Erythroblast (primary cell): ENCODE measurements at places on chromosomes 16 and 17.

- DNase-seq: no peak
These were observed 9.5 kb upstream of the ADAM11 start for GRCh38 chr17:44749076-44749979.

GRCh38 chr16:50956637-50957036, 194.4 kb downstream of the SALL1 start:
- DNase-seq: no peak

DNA sequence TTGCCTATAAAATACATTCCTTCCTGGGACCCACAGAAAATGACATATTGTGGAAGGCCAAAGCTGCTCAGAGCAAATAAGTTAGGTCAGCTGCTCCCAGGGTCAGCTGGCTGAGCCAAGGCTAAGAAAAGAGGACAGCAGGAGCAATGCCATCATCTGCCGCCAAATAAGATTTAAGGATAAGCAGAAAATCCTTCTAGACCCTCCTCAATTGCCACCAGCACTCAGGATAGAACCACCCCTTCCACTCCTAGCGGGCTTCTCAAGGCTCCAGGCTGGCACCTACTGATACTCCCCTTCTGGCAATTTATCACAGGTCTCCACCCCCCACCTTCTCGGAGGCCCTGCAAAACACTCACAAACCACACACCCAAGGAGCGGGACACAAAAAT, 22.9 kb downstream of the MBTPS1 start:
- DNase-seq: no peak

- DNase-seq: peak; percentile 65
These were observed 4.8 kb downstream of the MT1A start for GRCh38 chr16:56643080-56643778.

DNA sequence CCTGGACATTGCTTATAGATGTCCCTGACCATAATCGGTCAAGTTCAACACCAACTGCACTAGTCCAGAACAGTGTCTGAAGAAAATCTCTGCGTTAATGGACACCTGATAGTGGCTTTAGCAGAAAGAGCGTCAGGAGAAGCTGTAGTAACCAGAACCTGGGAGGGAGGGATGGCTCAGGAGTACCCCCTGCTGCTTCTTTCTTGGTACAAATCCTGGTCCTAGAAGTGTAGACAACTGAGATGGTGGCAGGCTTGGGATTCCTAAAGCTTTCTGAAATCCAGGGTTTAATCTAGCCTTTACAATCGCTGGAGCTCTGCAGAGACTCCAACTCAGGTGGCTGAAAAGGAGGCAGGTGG, 5.4 kb downstream of the MAP3K14 start:
- no peak for DNase-seq

GRCh38 chr17:42031584-42031983, 11.7 kb downstream of the NKIRAS2 start:
- DNase-seq: no peak

GRCh38 chr17:36791942-36792475, 145.3 kb upstream of the LHX1 start:
- DNase-seq: no peak

DNA sequence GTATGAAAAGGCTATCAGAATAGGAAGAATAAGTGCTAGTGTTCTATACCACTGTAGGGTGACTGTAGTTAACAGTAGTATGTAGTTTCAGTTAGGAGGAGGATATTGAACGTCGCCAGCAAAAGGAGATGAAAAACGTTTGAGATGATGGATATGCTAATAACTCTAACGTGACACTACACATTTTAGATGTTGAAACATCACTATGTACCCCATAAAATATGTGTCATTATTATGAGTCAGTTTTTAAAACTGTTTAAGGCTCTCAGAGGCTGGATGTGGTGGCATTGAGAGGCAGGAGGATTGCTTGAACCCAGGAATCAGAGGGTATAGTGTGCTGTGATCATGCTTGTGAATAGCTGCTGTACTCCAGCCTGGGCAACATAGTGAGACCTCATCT, 31.8 kb downstream of the UBN1 start:
- DNase-seq: no peak

- no peak for DNase-seq
These were observed 17.4 kb downstream of the LDHD start for GRCh38 chr16:75099075-75099667.

DNA sequence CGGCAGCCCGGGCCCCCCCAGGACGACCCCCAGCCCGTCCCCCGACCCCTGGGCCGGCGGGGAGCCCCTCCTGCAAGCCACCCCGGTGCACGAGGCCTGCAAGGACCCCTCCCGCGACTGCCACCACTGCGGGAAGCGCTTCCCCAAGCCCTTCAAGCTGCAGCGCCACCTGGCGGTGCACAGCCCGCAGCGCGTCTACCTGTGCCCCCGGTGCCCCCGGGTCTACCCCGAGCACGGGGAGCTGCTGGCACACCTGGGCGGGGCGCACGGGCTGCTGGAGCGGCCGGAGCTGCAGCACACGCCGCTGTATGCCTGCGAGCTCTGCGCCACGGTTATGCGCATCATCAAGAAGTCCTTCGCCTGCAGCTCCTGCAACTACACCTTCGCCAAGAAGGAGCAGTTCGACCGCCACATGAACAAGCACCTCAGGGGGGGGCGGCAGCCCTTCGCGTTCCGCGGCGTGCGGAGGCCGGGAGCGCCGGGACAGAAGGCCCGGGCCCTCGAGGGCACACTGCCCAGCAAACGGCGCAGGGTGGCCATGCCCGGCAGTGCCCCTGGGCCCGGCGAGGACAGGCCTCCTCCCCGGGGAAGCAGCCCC, 15.6 kb upstream of the ZFPM1 start:
- DNase-seq: peak; percentile 52

GRCh38 chr16:87447323-87447722, 45.5 kb downstream of the ZCCHC14 start:
- no peak for DNase-seq

- no peak for DNase-seq
These were observed 8.0 kb downstream of the PRSS41 start for GRCh38 chr16:2806286-2806685.

- DNase-seq: peak; percentile 49
These were observed 34.3 kb downstream of the CPSF4L start for GRCh38 chr17:73227379-73227778.

DNA sequence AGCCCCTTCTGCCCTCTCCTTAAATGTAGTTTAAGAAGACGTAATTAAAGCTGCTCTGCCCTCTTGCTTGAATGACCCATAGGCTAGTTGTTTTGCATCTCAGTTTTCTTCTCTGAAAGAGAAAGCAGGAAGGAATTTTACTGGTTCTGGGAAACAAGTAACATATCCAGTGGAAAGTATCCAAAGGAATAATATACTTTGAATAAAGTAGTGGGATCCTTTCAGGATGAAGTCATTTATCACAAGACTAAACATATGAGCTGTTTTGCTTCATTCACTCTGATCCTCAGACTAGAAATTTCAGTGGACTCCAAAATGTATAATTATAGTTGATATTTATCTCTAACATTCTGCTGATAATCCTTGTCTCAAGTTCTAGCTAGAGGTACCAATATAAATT, 1297.6 kb upstream of the GOT2 start:
- no peak for DNase-seq

GRCh38 chr16:4266372-4266771, 6.5 kb downstream of the TFAP4 start:
- DNase-seq: peak; percentile 57

GRCh38 chr16:12675852-12676251, 127.8 kb downstream of the CPPED1 start:
- DNase-seq: no peak

DNA sequence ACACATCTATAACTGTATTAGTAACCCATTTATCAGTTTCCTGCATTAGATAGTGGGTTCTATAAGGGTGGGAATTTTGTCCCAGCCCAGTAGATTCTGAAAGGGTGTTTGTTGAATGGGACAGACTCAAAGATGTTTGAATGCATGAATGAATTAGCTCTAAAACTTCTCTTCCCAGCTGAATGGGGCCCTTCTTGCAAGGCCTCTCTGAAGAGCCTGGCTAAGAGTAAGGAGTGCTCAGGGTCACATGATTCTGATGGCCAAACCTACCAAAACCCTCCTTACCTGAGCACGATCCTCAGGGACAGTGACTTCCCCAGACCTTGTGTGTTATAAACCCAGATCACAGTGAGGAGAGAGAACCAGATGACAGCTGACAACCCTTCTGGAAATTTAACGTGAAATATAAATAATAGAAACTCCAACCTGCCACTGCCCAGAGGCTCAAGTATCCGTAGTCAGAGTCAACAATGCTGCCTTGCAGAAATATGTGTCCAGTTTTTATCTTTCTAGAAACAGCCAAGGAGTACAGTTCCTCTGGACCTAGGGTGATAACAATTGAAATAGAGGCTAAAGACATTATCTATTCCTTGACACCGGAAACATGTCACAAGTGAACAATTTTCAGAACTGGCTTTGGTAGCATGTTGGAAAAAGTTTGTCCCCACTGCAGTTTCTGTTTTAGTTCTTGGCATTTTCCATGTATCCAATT, 268.9 kb upstream of the MAF start:
- DNase-seq: peak; percentile 9

- DNase-seq: peak; percentile 63
These were observed 13.7 kb downstream of the SHCBP1 start for GRCh38 chr16:46607529-46607928.

DNA sequence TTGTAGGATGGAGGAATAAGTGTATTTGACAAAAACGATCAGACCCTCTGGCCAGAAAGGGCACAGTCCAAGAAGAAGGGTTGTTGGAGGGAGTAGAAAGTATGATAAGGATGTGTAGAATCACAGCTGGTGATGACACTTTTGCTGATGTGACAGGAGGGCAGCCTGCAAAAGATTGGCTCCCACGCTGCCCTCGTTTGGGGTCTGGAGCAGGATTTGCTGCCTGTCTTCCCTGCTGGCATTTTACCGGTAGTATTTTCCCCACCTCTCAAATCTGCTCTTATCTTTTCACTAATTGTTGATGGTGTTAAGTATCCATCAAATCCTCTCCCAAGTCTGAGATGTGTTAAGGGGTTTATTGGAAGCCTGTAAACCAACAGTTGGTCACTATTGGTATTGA, 208.8 kb downstream of the CCDC182 start:
- DNase-seq: no peak

- no peak for DNase-seq
These were observed 4.3 kb upstream of the PPP1R1B start for GRCh38 chr17:39622380-39623006.

DNA sequence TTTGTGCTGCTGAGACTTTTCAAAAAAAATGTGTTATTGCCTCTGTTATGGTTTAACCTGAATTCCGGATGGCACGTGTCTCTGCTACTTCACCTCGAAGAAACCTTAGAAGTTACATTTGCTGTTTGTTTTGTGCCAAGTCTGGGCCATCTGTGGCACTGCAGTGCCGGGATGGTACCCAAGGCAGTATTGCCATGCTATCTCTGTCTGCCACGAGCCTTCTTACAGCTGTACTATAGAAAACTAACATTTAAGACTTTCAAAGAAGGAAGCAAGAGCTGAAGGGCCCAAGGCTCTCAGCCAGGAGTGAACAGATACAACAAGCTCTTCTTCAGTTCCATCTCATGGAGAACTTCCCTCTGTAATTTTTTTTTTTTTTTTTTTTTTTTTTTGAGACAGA, 73.7 kb upstream of the NOL11 start:
- no peak for DNase-seq

DNA sequence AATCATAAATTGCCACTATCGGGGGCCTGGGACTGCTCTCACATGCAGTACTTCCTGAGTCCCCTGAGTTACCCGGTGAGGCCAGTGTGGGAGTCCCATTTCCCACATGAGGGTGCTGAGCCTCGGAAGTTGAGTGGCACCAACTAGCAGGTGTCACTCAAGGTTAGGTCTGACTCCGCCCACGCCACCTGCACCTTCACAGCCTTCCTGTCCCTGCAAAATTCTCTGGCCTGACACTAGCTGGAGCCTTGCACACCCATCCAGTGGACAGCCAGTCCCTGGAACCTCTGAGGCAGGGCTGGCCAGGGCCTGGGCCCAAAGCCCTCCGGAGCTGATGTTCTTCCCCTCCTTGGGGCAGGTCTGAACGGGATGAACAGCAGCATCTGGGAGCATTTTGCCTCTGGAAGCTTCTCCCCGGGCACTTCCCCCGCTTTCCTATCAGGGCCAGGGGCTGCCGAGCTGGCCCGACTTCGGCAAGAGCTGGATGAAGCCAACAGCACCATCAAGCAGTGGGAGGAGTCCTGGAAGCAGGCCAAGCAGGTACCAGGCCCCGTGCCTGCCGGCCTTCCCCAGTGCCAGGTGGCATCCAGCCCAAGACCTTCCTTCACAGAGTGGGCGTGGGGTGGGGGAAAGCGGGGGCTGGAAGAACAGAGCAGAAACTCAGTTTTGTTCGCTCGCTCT, 21.9 kb downstream of the UNC13D start:
- no peak for DNase-seq

DNA sequence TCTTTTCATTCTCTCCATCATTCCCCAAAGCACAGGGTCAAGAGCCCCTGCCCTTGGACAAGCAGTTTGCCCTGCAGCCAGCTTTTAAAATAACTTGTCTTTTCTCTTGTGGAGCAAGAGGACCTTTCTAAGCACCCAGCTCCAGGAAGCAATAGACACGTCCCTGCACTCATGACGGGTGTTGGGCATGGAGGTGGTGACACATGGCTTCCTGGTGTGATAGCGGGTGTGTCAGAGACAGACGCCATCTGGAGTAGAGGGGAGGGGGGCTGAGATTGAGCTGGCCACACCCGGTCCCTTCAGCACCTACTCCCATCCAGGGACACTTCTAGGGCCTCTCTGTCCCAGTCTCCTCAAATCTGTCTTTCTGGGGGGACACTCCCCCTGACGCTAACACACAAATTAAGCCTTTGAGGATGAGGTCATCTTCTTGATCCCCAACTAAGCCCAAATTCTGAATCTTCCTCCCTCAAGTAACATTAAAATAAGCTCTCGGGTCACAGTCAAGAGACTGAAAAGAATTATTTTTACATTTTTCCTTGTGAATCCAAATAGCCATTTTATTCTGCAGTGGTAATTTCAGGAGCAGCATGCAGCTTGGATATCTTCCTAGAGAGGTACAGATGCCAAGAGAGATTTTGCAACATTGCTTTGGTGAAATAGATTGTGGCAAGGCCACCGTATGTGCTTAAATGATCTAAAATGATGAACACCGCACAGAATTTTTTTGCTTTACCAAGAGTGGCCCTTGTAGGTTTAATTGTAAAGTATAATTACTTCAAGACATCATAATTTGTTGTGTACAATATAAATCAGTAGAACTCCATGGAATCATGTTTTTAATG, 216.6 kb upstream of the IRX3 start:
- DNase-seq: no peak

- DNase-seq: no peak
These were observed 48.9 kb downstream of the ERCC4 start for GRCh38 chr16:13968835-13969234.

- DNase-seq: no peak
These were observed 16.4 kb downstream of the ZNF778 start for GRCh38 chr16:89233678-89234490.
